NCI-H226 (cell line): ENCODE measurements at places on chromosomes 11 and 22.

- no peak for DNase-seq
Observed at GRCh38 chr22:22618923-22619322, 25.5 kb upstream of the GGTLC2 start.

DNA sequence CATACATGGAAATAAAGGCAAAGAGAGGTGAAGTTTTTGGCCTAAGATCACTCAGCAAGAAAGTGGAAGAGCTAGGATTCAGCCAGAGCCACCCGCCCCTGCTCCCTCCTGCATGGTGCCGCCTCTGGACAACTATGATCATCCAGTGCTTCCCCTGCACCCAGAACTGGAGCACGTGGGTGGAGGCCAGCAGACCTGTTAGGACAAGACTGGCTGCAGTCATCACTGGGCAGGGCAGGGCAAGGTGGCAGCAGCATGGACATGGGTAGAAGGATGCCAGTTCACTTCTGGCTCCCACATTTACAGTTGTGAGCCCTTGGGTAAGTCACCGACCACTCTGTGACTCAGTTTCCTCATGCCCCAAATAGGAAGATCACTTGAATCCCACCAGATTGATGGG is 131.0 kb downstream of the FBXO7 start:
- no peak for DNase-seq

DNA sequence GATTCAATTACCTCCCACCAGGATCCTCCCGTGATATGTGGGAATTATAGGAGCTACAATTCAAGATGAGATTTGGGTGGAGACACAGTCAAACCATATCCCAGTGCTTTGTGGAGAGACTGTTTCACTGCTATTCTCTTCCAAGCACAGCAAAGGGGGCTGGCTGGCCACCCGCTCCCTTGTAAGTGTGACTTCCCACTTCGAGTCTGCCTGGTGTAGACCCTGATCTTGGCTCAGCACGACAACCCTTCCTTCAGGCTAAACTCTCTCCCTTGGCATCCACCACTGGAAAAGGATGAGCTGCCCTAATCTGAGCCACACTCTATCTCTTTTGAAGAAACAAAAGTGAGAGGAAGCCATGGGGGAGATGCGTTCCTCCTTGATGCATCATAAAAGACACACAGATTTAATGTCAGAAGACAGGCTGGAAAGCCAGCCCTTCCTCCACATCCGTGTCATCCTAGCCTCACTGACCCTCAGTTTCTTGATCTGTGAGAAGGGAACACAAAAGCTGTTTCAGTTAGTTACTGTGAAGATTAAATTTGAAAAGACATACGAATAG is 64.7 kb upstream of the CDON start:
- no peak for DNase-seq

- peak; percentile 98 for DNase-seq
Observed at GRCh38 chr11:59706518-59707285, 6.9 kb downstream of the OR10V1 start.

GRCh38 chr22:38751066-38751421 is 4.8 kb downstream of the SUN2 start:
- DNase-seq, result no peak

- no peak for DNase-seq
Observed at GRCh38 chr11:112121981-112122615, 35.4 kb downstream of the SDHD start.

GRCh38 chr11:128324051-128324481 is 263.3 kb downstream of the ETS1 start:
- no peak for DNase-seq

GRCh38 chr11:78318321-78319114 is 99.1 kb downstream of the GAB2 start:
- no peak for DNase-seq

DNA sequence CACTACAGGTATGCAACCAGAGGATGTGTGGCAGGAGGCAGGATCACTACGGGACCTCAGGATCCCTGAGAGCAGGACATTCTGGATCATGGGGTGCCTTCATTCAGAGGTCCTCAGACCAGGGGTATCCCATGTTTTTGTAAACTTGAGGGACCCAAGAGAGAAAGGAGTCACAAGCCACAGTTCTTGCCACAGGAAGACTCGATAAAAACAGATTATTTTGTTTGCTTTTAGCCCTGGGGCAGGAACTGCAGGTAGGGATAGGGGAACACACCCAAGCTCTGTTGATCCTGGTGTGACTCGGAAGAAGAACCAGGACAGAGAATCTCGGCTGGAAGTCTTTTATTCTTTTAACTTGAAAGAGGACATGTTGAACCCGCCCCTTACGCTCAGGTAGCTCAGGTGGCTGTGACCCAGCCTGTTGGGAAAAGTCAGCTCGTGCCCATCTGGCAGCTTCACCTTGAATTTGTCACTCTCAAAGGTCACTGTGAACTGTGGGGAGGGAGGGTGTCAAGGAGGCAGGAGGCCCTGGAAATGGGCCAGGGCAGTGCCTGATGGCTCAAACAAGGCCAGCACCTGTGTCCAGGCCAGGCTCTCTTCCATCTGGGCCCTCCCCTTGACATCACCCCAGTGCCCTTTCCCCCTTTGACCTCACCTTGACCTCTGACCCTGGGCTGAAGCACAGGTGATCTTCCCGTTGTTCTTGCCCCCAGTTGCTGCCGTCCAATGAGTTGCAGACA is 9.8 kb downstream of the LGALS2 start:
- no peak for DNase-seq

GRCh38 chr11:64876835-64877341 is 1.5 kb downstream of the EHD1 start:
- peak; percentile 25 for DNase-seq

DNA sequence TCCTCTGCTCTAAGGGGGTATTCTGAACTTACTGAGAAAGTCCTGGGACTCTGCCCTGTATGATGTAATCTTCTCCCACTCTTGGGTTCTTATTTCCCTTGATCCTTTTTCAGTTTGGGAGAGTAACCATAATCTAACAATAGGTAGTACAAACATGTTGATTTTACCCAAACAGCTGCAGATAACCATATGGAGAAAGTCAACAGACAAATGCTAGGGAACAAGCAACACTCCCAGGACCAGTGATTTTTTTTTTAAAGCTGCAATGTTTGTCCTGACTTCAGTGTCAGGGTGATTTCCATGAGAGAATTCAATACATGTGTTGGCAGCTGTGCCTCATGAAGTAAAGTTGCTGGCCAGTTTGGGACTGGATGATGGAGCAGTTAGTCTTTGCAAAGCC is 156.5 kb downstream of the FCHSD2 start:
- DNase-seq, result no peak

- DNase-seq, result no peak
Observed at GRCh38 chr11:34830035-34830434, 86.1 kb downstream of the APIP start.

- no peak for DNase-seq
Observed at GRCh38 chr11:107202241-107202640, 184.0 kb upstream of the GUCY1A2 start.

GRCh38 chr11:80616070-80616800 is 1175.4 kb upstream of the TENM4 start:
- DNase-seq, result no peak

GRCh38 chr11:125935618-125936199 is 10.1 kb upstream of the VSIG10L2 start:
- no peak for DNase-seq

- no peak for DNase-seq
Observed at GRCh38 chr22:20615021-20615420, 107.6 kb downstream of the MED15 start.

DNA sequence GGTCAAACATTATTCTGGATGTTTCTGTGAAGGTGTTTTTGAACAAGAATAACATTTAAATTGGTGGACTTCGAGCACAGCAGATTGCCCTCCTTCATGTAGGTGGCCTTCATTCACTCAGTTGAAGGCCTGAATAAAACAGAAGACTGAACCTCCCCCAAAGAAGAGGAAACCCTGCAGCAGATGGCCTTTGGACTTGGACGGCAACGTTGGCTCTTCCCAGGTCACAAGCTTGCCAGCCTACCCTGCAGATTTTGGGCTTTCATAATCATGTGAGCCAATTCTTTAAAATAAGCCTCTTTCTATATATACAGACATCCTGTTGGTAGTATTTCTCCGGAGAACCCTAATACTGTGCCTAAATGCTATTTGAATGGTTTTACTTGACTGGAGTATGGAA is 432.2 kb upstream of the NARS2 start:
- DNase-seq, result no peak

DNA sequence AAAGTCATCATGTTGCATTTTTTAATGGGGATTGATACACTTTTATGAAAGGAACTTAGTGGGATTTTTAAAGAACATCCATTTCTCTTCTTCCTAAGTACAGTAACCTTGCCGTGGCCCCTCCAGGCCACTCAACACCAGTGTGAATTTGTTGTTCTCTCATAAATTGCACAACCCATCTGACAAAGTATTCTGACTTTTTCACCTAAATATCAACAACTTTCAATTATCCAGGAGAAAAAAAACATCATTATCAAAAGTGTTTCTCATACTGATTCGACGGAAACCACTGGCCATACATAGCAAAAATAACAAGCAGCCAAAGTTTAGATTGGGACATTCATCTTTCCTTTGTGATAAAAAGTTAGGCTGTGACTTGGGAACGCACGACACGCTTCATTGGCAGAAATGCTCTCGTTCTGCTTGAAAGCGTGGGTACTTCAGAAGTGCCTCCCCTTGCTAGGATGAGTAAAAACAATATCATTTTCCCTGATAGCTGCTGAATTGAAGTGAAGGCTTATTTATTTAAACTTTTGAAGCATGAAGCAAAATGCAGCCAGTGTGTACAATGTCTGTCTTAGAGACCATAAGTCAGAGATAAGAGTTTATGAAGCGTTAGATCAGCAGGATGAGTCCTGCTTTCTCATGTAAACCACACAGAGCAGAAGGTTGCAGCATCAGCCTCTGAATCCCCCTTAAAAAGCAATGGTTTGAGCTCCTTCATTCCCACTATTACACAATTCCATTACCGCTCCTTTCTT is 20.6 kb upstream of the EIF3M start:
- DNase-seq, result no peak

DNA sequence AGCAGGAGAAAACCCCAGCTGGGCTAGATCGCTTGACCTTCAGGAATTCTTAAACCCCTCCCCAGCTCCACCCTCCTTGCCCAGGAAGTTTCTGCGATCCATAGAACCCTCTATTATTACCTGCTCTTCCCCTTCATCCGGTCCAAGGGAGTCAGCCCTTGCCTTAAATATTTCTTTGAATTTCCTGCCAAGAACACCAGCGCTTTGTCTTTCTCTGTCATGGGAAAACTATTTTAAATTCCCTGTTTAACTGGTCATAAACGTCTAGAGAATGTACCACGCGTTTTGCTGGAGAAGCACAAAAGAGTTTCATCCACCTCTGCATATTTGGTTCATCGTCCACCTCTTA is 496 bp upstream of the TRAF6 start:
- DNase-seq, result peak; percentile 53

- no peak for DNase-seq
Observed at GRCh38 chr11:112977755-112978154, 16.5 kb downstream of the NCAM1 start.

GRCh38 chr11:44823006-44823405 is 96.2 kb downstream of the TSPAN18 start:
- DNase-seq, result no peak

DNA sequence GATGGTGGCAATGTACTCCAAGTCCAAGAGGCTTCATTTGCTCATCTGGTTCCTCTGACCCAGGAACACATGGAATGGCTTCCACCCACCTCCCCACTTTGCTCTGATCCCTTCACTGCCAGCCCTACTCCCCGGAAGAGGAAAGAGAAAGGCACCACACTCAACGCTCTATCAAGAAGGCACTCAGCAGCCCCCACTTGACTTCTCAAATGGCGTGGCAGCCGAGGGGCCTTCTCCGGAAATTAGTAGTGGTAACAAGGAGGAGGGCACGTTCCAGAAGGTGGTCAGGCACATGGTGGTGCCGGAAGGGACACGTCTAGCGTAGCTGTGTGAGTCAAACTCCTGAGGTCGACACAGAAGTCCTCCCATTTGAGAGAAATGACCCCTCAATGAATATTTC is 36.5 kb upstream of the CYP2D6 start:
- DNase-seq, result no peak

DNA sequence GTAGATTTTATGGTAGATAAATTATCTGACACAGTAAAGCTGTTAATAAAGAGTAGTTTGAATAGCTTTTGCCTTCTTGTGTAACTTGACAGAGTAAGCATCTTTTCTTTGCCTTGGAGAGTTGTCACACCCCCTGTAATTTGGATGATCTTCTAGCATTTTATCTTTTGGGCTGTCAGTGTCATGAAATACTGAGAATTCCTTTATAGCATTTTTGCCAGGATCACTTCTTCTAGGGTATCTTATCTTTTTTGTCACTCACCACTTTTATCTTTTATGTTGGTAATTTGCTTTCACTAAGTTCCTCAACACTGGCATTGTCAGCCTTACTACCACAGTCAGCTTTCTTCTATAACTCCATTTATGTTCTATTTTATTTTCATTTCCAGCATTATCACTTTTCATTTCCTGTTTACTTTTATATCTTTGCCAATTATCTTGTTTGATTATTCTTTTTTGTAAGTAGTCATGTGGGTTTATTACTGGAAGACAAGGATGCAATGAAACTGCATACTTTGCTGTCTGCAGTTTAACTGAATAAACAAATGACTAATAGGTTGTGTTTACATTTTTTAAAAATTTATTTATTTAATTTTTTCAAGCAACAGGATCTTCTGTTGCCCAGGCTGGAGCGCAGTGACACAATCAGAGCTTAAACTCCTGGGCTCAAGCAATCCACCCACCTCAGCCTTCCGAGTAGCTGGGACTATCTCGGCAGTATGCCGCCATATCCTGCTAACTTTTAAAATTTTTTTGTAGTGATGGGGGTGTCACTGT is 28.1 kb upstream of the ACAT1 start:
- DNase-seq, result no peak

- no peak for DNase-seq
Observed at GRCh38 chr11:78607696-78608095, 33.0 kb upstream of the NARS2 start.

DNA sequence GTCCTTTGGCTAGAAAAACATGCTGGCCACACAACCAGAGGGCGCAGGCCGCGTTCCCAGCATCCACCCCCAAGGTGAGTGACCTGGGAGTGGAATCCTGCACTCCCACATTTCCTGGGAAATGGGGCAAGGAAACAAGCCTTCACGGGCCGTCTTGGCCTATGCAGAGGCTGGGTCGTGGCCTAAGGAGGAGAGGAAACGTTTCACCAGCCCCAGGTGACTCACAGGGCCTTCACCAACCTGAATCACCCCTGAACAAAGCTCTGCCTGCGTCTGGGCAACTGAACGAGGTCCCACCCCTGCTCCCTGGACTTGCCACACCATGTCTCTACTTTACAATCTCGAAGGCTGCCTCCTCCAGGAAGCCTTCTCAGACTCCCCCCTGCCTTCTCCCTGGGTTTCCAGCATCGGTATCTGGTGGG is 13.2 kb downstream of the MYH9 start:
- peak; percentile 82 for DNase-seq
